ENCODE measurements at places on chromosomes 13 and 19. TPM values are rescaled to one million over a fixed set of nuclear protein-coding genes. Genes with fewer than 3 reads are reported as not detected.

DNA sequence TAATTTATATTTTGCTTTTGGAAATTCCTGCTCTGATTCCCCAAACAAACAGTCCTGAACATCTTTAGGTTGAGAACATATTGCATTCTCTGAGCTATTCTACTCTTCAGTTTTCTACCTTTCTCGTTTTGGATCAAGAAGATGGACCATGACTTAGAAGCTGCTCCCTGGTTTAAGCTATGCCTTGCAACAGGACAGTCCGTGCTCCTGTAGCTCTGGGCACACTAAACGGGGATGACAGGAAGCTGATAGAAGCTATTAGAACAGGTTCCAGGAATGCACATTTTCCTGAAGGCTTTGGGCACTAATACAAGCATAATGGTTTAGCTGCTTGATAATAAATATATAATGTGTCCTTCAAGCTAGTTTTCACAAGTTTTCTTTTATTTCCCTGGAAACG, 385.2 kb downstream of the HS6ST3 start:
- no peak for DNase-seq

Gene CRYL1
- total RNA-seq, result 2.6 TPM

Gene CLEC4G
- total RNA-seq, result 0.52 TPM

GRCh38 chr19:45117167-45117594, 24.2 kb downstream of the PPP1R37 start:
- DNase-seq, result no peak

Gene ZNF610
- total RNA-seq, result 6.3 TPM

Gene WDR62
- 45.4 TPM for total RNA-seq

DNA sequence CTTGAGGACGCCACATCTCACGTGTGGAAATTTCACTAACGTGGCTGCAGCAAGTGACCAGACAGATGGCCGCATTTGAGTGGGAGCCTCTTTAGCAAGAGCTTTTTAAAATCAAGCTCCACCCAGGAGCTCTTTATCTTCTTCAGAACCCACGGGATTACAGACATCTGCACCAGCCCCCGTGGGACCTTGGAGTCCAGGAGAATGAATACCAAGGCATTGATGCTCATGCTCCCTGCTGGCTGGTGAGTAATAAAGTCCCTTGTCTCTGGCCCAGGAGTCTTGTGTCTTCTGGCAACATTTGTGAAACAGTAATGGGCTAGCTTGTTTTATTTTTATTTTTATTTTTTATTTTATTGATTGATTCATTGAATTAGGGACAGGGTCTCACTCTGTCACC, 64.4 kb downstream of the TRPM4 start:
- DNase-seq, result no peak

DNA sequence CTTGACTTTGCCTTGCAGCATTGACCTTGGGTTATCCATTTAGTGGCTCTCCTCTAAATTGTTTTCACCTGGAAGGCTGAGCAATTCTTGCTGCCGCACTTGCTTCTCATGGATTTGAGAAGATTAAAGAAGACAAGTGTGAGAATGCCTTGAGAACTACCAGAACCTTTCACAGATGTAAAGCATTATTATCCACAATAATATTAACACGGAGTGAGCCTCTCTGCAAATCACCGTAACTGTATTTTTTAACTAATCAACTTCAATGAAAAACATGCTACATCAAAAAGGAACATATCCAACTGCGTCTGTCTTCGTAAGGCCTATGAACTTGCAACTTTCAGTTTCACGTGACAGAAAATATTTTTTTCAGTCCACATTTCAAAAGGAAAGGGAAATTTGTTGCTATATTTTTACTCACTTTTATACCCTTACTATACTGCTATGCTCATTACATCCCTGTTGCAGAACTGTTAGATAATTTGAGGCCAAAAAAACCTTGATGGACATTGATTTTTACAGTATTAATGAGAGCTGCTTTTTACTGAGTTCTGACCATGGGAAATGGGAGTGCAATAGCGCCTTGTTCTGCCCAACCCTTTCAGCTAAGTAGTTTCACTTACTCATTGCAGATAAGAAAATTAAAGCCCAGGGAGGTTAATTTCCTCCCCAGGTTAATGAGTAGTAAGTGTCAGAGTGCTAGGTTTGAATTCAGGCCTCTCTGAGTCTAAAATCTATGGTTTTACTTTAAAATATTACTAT, 93.8 kb upstream of the RAP2A start:
- no peak for DNase-seq

Gene ZNF616
- 28.3 TPM for total RNA-seq

Gene RUBCNL
- 5.9 TPM for total RNA-seq

Gene GARIN5A
- total RNA-seq, result 13.3 TPM

DNA sequence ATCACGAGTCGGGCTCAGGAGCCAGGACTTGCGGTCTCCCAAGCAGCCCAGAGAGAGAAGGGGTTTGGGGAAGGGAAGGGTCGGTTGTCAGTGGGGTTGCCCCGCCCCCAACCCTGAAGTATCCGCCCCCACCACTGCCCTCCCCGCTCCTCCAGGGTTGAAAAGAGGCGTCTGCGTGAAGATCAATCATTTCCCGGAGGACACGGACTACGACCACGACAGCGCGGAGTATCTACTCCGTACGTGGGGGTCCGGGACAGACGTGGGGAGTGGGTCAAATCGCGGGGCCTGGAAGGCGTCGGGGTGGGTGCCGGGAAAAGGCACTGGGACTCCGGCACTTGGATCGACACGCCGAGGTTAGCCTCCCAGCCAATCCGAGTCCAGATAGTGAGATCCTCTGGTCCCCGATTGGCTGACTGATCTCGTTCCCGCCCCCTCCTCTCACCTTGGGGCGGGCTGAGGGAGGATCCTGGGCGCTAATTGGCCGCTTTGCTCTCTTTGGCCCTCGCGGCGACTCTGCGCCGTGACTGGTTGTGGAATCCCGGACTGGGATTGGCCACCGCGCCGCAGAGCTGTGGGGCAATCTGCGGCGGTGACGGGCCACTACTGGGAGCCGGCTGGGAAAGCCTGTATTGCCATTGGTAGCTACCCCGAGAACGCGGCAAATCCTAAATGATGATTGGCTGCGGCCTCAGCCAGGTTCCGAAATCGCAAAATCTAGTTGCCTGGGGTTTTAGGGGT, 13.3 kb upstream of the CACNG6 start:
- peak; percentile 100 for DNase-seq

Measured in GM23338 (cell line).